Breast epithelium (tissue), 4 donors: ENCODE measurements at places on chromosomes 7 and 10. TPM values are rescaled to one million over a fixed set of nuclear protein-coding genes. Genes with fewer than 3 reads are reported as not detected.

Gene MYO3A
- 0.33 TPM for total RNA-seq

Gene HMX2
- not detected for total RNA-seq

Gene ARID5B
- 125 TPM for total RNA-seq

Gene NANOS1
- 2.9 TPM for total RNA-seq

Gene OPN4
- not detected for total RNA-seq

Gene HTR7
- total RNA-seq: 1.8 TPM

Gene SPDYE8
- not detected for total RNA-seq

Gene CDC14C
- total RNA-seq: not detected

Gene SMKR1
- total RNA-seq: not detected

Gene DENND11
- total RNA-seq: 14.1 TPM

Gene TMEM130
- total RNA-seq: not detected

Gene TFR2
- not detected for total RNA-seq

Gene DKK1
- total RNA-seq: 2.0 TPM

GRCh38 chr7:112500619-112501018 lies 19.8 kb downstream of the LSMEM1 start:
- DNase-seq: no peak

DNA sequence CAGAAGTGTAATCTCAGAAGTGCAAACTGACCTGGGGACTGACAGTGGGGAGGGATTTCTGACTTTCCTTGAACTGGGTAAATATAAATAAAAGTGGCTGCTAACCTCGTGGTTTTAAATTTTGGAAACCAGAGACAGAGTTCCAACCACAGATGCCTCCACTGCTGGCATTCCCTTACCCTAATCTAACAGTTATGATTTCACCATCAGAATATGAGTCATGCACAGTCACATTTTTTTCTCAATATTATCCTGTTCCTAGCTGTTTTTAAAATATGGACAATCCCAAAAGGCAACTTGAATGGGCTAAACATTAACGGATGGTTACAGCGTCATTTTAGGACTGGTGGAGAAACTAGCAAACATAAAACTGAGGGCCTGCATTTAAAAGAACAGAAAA lies 264.3 kb upstream of the INHBA start:
- DNase-seq: no peak

DNA sequence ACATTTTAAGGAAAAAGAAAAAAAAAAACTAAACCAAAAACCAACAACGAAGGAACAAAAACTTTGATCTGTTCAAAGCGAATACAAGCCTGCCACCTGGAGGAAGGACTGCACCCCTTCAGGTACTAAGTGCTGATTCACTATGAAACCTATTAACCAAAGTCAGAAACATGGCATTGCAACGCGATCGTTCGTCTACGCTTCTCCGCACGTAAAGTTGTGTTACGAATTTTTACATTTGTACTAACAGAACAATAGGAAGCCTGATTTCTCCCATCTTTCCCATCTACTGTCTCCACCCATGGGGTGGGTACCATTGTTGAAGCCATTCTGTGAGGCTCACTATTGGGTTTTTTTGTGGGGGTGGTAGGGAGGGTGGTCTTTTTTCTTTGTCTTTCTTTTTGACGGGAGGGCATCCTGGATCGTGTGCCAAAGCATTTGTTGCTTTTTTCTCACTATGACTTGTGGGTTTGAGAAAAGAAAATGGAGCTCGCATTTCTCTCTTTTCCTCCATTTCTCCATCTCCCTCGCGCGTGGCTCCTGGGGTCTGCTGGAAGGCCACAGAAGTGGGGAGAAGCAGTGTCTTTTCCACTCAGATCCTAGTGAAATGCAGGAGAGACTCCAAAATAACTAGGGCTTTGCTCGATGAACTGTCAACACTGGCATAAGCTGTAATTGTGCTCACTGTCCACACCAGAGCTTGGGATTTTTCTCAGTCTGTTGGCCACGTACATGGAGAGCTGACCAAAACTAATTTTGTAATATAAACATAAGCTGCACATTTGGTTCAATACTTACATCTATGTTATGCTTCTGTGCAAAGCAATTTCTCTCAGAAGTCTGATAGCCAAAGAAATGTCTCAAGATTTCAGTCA lies 100.9 kb upstream of the YAE1 start:
- peak; percentile 30 for DNase-seq

DNA sequence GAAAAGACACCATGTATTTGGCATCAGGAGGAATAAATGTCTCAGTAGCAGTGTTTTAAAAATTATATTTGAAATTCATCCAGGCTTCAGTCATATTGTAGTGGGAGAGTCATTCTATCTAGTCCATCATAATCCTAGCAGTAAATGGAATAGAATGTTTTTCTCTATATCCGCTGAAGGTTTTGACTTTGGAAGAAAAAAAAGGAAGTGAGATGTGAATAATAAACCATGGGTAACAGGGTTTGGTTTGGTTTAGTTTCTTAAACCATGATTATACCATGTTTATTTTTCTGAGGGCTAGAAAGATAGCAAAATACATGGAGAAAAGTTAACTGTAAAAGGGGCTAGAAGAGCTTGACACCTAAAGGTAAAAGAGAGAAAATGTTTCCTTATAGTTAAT lies 16.4 kb upstream of the BPGM start:
- DNase-seq: no peak

GRCh38 chr7:20561466-20561865 lies 54.0 kb upstream of the ABCB5 start:
- no peak for DNase-seq

DNA sequence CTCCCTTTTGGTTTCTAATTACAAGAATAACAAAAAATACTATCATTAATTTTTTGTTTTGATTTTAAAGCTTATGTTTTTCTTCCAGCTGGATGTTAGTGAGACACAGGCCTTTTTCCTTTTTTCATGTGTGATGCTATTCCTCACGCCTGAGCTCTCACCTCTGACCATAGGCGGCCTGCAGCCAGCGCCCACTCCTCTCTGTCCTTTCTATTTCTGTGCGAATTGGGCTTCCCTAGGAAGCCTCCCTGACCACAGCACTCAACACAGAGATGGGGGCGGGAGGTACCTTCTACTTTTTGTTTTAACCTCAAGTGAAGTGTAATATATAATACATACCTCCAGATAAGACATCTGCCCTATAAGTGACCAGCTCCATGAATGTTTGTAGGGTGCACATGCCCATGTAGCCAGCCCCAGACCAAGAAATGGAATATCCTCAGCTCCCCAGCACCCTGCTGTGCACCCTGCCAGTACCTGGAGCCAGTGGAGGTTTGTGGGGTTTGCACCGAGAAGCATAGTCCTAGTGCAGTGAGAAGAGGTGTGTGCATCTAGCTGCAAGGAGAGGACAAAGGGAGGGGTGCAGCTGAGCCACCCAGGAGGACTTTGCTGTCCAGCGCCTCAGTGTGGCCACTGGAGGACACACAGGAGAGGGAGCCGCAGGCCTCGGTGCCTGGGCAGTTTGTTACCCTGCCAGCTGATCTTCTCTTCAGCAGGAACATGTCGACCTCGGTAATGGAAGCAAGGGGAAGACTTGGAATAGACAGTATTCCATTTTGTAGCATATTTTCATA lies 38.5 kb downstream of the BNIP3 start:
- DNase-seq: no peak

DNA sequence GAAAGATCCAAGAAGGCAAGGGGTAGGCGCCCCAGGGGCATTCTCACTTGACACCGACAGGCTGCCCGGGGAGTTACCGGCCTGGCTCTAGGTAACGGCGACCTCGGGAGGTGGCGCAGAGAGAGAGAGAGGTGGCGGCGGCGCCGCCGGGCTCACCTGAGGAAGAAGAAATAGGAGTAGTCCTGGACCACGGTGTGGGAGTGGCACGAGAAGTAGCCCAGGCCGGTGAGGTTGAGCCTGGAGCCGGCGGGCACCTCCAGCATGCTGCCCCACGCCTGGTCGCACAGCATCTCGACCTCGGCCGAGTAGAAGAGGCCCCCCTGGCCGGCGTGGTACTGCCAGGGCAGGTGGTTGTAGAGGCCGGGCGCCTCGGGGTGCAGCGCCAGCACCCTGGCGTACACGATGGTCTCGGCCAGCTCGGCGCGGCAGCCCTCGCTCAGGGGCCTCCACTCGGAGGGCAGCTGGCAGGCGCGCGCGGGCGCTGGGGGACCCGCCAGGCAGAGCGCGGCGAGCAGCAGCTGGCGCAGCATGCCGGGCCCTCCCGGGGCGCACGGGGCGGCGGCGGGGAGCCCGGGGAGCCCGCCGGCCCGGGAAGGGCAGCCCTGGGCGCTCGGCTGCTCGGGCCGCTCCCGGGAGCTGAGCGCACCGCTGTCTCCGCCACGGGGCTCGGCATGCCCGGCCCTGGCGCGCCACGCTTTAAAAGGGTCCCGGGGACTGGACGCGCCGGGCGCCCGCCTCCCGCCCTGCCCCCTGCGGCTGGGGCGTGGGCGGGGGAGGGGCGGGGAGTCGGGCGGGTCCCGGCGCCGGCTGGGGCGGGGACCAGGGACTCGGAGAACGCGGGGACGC lies at the start of gene CCDC3:
Gene CCDC3 (minus strand): TSS at position 673 of the 846 bp plus-strand sequence. CDS start 143 bp downstream, at position 530.
- no peak for DNase-seq

- DNase-seq: no peak
Observed at GRCh38 chr10:62199584-62199983, 69.1 kb downstream of the RTKN2 start.

DNA sequence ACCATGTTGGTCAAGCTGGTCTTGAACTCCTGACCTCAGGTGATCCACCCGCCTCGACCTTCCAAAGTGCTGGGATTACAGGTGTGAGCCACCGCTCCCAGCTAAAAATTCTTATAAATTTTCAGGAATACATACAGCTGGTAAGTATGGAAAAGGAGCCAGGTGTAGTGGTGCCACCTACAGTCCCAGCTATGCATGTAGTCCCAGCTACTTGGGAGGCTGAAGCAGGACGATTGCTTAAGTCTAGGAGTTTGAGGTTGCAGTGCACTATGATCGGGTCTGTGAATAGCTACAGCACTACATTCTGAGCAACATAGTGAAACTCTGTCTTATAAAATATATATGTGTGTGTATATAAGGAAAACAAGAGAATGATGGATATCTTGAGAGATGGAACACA lies 19.0 kb downstream of the LDB1 start:
- DNase-seq: no peak

DNA sequence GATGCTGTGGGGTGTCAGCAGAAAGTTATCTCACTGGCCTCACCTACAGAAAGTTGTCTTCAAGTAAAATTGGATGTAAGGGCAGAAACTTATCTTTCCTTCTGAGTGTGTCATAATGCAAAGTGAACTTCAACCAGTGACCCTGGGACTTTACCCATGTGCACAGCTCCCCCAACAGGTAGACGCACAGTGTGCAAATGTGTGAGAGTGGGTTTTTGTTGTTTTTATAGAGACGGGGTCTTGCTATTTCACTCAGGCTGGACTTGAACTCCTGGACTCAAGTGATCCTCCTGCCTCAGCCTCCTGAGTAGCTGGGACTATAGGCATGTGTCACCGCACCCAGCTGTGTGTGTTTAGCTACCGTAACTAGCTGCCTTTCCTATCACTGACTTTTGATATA lies 6.4 kb upstream of the KAZALD1 start:
- no peak for DNase-seq

DNA sequence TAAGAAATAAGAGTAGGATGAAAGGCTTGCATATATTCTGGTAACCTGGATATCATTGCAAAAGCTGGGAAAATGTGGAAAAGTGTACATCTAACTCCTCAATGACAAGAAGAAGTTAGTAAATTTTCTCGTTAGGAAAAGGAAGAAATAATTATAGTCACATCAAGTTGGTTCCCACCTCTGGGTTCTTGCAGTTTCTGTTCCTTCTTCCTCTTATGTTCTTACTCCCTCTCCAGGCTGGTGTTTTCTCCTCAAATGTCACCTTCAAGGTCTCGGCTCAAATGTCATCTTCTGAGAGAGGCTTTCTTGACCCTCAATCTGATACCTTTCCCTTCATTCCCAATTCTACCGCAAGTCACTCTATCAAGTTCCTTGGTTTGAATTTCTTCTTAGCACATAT lies 64.4 kb downstream of the ENTPD1 start:
- no peak for DNase-seq
